ENCODE measurements at places on chromosomes 1 and 21.

GRCh38 chr1:11463177-11463576 lies 15.8 kb upstream of the DISP3 start:
- no peak for DNase-seq

DNA sequence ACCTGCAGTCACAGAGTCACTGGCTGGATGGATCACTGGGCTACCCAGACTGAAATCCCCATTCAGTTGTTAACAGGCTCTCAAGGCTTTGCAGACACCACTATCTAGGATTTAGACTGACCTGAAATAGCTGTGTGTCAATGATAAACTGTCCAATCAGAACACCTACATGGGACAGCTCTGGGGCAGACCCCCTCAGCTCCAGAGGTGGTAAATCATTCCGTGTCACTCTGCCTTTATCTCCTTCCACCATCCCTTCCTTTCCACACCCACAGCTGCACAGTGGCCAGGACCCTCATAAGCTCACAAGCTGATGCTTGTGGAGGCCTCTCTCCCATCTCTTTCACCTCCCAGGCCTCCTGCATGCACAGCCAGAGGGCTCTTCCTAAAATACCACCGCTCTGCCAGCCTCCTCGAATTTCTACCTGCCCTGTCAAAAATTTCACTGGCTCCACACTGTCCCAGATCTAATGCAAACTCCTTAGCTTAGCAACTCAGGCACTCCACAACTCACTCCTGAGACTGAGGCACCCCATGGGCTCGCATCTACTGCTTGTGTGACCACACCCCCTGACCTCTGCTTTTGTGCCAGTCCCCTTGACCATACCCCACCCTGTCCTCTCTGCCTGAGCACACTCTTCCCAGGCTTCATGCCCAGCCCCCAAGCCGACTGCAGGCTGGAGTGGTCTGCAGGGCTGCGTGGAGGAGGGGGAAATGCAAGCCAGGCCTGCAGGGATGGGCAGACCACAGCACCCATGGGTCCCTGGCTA lies 5.8 kb downstream of the CAPZB start:
- DNase-seq = no peak

- no peak for DNase-seq
These were observed 20.1 kb downstream of the XKR8 start for GRCh38 chr1:27979859-27980201.

DNA sequence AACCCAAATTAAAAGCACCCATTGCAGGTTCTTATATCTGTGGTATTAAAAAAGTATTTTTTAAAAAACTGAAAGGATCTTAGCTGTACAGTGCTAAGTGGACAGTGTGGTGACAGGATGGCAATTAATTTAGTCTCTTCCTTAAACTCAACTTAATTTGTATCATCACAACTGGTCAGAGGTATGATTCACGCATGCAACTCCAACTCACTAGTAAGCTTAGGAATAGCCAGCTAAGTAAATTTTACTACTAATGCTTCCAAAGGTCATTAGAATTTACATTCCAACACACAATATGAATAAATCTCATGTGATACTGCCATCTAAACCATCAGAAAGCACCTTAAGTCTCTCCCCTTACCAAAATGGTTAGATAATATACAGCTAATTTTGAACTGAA lies 35.4 kb downstream of the ENAH start:
- no peak for DNase-seq

DNA sequence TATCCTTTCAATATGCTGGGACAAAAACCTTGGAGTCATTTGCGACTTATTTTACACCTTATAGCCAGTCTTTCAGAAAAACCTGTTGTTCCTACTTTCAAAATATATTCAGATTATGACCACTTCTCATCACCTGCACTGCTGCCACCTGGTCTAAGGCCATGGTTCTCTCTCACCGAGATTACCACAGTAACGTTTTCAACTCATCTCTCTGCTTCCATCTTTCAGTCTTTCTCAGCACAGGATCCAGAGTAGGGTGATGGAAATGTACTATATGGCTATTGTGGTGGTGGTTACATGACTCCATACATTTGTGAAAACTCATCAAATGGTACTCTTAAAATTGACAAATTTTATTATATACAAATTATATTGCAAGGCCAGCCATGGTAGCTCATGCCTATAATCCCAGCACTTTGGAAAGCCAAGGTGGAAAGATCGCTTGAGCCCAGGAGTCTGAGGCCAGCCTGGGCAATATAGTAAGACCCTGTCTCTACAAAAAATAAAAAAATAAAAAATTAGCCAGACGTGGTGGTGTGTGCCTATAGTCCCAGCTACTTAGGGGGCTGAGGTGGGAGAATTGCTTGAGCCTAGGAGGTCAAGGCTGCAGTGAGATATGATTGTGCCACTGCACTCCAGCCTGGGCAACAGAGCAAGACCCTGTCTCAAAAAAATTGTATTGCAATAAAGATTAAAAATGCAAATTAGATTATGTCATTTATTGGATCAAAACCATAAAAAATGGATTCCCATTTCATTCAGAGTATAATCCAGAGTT lies 120.9 kb upstream of the PPP2R5A start:
- DNase-seq = no peak

- no peak for DNase-seq
These were observed 108.2 kb downstream of the FOXD2 start for GRCh38 chr1:47545912-47546483.

DNA sequence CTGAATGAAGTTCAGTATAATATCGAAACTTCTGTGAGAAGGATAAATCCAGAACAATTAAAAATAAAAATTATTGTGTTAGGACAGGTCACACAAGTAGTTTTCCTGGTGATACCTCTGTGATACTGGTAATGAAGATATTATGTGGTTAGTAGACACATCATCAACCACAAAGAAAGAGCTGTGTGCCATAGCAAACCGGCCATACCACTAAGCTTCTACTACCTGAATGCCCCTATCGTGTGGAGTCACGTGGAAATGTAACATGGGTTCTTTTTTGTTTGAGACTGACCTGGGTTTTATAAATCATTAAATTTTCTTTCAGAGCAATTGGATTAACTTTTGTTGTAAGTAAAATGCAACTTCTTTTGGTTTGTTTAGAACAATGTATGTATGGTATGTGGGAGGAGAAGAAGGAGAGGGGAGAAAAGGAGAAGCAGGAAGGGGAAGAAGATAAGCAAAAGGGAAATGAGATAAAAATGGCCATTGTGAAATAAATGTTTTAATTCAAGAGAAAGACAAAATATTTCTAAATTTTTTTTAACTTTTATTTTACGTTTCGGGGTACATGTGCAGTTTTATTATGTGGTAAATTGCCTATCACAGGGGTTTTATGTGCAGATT lies 58.2 kb upstream of the LRRC8B start:
- DNase-seq = no peak

DNA sequence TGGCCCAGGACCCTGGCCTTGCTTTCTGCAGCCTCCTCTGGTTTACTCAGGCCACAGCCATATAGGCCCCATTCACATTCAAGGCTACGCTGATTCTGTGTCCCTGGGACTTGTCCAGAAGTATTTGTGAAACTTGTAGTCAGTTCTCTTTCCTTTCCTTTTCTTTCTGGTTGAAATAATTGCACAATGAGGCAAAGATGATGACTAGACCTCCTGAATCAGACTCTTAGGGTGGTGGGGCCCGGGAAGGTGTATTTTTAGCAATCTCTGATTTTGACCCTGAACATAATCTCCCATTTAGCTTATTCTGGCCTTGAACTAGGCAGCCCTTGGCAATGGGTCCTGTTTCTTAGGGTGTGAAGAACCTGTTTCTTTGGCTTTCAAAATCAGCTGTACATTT lies 39.9 kb downstream of the STUM start:
- DNase-seq = no peak

- DNase-seq = peak; percentile 53
These were observed 60.6 kb upstream of the LRRC8B start for GRCh38 chr1:89464008-89464407.

DNA sequence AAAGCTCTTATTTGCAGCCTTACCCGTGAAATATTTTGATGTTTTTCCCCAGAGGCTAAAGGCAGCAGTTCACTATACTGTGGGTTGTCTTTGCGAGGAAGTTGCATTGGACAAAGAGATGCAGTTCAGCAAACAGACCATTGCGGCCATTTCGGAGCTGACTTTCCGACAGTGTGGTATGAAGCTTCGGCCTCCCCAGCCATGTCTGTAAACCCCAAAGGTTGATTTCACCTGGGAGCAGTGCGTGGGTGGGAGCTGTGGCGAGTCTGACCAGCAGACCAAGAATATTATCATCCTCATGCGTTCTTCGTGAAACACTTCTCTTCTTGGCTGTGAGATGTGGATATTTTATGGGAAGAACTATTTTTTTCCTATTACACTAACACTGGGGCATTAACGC lies 3.6 kb downstream of the CENPS start:
- DNase-seq = no peak

DNA sequence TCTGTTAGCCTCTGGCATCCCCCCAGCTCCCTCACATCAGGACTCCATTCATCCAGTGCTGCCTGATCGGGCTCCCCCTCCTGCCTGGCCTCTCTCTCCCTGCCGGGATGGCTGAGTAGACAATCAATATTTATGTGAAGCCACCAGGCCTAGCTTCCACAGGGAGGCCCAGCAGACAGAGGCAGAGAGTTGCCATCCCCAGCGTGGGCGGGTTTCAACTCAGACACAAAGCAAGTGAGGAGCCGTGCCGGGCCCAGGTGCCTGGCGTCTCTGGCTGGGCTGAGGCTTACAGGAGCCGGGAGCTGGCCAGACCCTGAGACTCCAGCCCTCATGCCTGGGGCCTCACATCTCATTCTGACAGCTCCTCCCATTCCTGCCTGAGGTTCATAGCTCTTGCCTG lies 34.5 kb upstream of the ATP2B4 start:
- DNase-seq = no peak

DNA sequence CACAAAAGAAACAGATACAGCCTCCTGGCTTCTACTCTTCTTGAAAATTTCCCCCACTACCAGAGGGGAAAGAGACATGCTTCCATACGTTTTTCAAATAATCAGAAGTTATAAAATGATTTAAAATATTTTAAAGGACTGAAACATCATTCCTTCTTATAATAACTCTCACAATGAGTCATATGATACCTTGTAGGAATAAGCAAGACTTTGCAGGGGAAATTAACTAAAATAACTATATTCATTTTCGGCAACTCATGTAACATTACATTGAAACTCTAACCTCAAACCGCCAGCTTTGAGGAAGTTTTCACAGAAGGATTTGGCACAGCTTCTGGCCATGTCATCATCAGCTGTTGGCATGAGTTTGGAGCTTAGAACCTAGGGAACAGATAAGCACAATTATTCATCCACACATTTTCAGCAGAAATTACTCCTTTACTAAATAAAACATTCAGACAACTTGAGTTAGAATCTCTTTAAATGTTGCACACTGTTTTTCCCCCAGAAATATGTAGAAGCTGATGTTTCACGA lies 85.9 kb downstream of the USP24 start:
- no peak for DNase-seq

- no peak for DNase-seq
These were observed 382.7 kb upstream of the USP24 start for GRCh38 chr1:55597910-55598309.

DNA sequence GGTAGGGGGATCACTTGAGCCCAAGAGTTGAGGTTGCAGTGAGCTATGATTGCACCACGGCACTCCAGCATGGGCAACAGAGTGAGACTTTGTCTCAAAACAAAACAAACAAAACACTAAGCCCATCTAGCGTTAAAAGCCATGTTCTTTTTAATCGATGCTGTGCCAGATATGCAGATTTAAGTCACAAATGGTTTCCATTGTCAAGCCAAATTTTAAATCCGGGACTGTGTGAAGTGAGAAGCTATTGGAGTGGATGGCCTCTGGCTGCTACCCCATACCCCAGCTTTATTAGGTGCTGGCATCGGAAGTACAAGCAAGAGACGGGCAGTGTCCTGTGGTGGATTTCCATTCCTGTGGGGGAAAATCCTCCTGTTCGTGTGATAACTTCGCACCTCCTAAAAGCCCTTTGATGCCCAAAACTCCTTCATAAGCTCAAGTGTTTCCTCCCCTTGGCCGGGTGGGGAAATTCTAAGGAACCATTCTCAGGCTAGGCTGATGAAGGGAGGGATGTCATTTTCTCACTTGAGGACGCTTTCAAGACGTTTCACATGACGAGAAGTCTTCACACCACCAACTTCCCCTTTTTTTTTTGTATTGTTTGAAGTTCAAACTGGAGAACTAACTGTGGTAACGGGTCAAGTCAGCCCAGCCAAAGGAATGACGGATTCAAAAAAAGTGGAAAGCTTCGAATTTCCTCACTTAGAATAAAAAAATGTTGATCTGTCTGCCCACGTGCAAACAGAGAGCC lies 140.8 kb downstream of the KAZN start:
- no peak for DNase-seq

DNA sequence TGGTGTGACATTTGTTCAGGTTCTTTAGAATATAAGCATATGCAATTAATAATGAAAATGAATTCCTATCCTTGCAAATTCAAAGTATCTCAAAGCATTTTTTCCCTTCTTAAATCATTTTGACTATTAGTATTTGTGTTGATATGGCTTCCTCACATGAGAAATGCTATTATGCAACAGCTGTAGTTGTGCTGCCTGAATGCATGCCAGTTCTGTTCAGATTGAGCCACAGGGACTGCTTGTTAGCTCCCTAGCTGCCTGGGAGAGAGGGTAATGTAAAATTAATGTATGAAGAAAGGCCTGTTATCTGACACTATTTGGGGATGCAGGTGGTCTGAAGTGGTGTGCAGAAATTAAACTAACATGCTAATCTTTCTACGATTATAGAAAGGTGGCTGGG lies 45.5 kb downstream of the CACHD1 start:
- DNase-seq = no peak

DNA sequence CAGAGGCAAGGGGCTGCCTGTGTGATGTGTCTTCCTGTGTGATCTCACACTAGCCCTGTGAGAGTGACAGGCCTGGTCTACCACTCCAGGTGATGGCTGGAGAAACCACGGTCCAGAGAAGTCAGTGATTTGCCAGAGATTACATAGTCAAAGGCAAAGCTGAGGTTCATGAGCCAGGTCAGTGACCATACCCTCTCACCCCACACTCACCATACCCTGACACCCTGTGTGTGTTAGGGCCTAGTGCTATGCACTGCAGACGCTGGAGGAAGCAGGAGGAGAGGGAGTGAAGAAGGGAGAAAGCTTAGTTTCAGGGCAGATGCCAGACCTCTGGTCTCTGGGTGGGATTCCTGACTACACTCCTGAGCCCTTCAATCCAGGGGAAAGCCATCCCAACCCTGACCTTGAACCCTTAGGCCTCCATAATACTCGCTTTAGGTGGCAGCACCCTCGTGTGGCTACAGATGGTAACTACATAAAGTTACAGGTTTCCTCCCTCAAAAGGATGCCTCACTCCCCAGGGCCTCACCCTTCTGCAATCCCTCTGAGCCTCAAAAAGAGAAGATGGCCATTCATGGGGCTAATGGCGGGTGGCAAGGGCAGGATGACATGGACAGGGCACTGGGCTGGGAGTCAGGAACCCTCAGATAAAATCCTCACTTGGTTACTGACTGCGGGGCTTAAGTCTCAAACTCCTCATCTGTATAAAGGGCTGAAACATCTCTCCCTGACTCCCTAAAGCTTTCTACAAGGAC lies 20.8 kb upstream of the SDC3 start:
- DNase-seq = peak; percentile 55

DNA sequence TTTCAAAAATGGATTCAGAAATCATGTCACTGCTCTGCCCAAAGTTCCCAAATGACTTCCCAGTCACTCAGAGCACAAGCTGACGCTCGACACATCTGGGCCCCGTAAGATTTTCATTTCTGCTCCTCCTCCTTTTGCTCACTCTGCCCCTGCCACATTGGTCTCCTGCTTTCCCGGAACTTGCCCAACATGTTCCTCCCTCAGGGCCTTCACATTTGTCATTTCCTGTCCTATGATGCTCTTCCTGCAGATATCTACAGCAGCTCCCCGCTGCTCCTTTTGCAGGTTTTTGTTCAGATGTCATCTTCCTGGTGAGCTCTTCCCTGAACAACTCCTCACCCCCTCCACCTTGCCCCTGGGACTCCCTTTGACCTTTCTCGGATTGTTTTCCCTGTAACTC lies 58.5 kb upstream of the IVNS1ABP start:
- DNase-seq = no peak
